T1000 (cell line): ENCODE measurements at places on chromosomes 13 and 19.

- no peak for DNase-seq
Observed at GRCh38 chr19:38726761-38727301, 17.4 kb downstream of the CAPN12 start.

- DNase-seq, result no peak
Observed at GRCh38 chr13:24894972-24895300, 131.0 kb downstream of the RNF17 start.

GRCh38 chr13:30861163-30861562 lies 44.9 kb upstream of the MEDAG start:
- DNase-seq, result no peak

DNA sequence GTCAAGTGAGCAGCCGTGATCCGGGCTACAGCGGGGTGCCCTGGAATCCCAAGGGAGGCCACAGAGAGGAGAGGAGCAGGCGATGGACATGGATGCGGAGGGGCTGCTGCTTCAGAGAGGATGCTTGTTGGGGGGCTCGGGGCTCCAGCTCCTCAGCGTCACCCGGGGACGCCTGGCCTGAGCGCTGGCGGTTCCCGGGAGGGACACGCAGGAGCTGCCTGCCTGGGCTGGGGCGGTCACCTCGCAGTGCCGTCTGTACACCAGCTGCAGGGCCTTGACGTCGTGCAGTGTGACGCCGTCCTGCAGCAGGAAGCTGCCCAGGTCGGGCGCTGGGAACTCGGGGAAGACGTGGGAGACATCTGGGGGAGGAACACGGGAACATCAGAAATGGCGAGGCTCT lies 29.9 kb upstream of the RANBP3 start:
- DNase-seq, result no peak

GRCh38 chr19:4032436-4032835 lies 24.9 kb downstream of the PIAS4 start:
- no peak for DNase-seq

DNA sequence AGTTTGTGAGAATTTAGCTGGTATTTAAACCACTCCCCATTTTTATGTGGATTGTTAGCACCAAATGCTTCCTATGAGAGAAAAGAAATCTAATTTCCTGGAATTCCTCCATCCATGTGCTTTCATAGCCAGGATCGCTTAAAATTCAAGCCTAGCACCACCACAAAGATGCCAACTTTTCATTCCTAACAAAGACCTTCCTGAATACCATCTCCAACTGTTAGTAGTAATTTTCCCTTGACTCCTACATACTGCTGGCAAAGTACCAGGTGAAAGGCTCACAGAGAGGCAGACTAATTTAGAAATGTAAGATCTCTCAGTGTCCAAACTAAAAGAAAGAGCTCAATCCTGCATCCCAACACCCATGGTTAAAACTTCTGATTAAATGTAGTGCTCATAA lies 386.3 kb downstream of the KCTD12 start:
- DNase-seq, result no peak

DNA sequence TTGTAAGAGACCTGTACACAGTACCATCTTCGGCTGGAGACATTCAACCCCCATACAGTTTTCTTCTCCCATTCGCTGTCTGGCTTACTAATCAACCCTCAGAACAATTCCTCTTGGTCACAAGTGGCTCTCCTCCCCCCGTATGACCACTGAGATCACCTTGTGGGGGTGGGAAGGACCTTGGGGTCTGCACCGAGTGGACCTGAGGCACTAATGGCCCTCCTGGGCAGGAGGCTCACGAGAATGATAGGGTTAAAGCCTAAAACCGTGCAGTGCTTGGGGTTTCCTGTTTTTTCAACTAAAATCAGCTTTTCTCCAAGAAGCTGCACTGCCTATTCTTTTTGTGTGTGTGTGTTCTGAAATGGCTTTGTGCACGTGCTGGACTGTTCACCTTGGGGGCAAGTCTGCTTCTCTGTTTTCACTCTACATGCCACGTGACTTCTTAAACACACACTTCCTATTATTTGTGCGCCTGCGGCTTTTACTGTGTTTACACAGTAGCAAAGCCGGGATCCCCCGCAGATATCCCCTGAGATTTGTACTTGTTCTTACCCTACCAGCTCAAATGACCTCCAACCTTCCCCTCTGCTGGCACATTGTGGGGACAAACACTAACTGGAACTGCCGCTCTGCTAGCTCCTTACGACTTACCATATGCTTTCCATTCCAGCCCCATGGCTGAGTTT lies 12.3 kb downstream of the RBM26 start:
- no peak for DNase-seq
